ENCODE measurements at places on chromosomes 13 and 19.

- no peak for DNase-seq
Observed at GRCh38 chr13:91168386-91168711, 179.1 kb upstream of the MIR17HG start.

GRCh38 chr13:111122056-111122455, 6.9 kb downstream of the ARHGEF7 start:
- DNase-seq = no peak

DNA sequence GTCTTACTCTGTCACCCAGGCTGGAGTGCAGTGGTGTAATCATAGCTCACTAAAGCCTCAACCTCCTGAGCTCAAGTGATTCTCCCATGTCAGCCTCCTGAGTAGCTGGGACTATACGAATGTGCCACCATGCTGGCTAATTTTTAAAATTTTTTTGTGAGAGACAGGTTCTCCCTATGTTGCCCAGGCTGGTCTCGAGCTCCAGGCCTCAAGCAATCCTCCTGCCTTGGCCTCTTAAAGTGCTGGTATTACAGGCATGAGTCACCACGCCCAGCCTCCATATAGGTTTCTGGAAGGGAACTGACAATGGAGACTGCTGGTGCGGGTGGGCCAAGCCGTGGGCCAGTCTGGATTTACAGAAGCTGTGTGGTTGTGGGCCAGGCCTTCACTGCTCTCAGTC, 189.2 kb downstream of the URI1 start:
- no peak for DNase-seq

GRCh38 chr19:50843205-50843604, 9.8 kb upstream of the KLK15 start:
- DNase-seq = no peak

- no peak for DNase-seq
Observed at GRCh38 chr13:104593693-104594092, 1527.5 kb upstream of the SLC10A2 start.

- peak; percentile 78 for DNase-seq
Observed at GRCh38 chr13:110368408-110368807, 61.3 kb downstream of the COL4A2 start.

GRCh38 chr13:46728777-46729176, 68.2 kb downstream of the ESD start:
- no peak for DNase-seq

DNA sequence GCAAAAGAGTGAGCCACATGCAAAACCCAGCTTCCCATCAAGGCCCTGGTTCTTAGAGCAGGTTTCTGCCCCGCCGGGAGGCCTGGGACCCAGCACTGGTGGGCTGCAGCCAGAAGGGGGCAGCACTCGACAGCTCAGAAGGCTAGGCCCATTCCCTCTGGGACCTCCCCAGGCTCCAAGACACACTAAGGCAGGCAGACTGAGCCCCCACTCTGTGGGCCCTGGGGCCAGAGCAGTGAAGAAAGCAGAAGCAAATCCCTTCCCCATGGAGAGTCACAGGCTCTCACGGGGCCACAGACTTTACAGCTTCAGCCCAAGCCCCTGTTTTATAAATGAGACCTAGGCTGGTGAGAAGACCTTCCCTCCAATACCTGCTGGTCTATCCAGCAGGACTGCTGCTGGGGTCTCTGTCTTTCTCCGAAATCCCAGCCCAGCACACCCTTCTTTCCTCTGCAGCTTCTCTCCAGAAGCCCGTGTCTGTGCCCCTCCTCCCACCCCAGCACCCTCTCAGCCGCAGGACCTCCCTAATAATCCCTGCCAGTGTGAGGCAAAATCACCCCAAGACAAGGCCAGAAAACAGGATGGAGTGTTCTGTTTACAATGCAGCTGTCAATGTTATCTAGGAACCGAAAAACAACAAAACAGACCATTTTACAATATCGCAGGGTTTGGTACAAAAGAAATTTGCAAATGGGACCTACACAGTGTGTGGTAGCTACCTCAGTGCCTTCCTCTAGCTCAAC, 109.3 kb downstream of the ABCC4 start:
- DNase-seq = peak; percentile 86

DNA sequence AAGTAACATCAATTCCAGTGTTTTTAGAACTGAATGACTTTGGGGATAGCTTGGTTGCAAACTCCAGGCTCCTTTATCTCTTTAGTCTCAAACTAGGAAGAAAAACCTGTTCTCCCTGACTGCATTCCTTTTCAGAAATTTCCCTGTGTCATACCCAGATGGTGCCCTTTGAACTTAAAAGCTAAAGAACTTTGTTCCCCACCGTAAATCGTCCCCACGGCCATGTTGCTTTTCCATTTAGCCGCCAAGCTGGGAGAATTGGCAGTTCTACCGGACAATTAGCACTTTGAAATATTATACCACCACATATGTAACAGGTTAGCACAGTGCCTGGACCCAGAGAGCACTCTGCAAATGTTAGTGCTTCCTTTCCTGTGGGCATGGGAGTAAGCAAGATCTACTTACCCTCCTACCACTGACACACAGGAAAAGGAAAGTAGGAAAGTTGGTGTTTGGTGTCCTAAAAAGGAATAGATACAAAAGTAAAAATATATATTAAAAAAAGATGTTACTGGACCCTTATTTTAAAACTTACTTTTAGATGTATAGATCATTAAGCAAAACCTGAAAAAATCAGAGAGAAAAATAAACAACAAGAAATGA, 191.9 kb upstream of the MIR17HG start:
- no peak for DNase-seq

GRCh38 chr13:107843681-107844080, 371.7 kb downstream of the LIG4 start:
- DNase-seq = no peak

GRCh38 chr13:114007566-114007965, 33.7 kb upstream of the C13orf46 start:
- no peak for DNase-seq

- no peak for DNase-seq
Observed at GRCh38 chr13:22081430-22081829, 410.6 kb downstream of the FGF9 start.

GRCh38 chr13:89831157-89831556, 1516.3 kb upstream of the MIR17HG start:
- DNase-seq = no peak

DNA sequence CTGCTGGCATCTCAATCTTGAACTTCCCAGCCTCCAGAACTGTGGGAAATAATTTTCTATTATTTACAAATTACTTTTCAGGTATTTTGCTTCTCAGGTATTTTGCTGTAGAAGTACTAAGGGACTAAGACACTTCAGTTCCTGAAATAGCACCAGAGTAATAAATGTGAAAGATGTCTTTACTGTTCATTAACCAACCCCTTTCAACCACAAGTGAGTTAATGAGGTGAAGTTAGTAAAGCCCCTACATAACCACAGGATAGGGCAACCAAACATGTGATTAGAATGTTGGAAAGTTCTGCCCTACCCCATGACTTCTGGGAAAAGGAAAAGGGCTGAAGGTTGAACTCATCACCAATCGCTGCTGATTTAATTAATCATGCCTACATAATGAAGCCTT, 2.7 kb upstream of the ZNF345 start:
- no peak for DNase-seq
